ENCODE measurements at places on chromosomes 16 and 17.

GRCh38 chr16:54288030-54288834 lies 1.6 kb upstream of the IRX3 start:
- no peak for DNase-seq

GRCh38 chr16:71205482-71206131 lies 24.9 kb downstream of the HYDIN start:
- DNase-seq = no peak

DNA sequence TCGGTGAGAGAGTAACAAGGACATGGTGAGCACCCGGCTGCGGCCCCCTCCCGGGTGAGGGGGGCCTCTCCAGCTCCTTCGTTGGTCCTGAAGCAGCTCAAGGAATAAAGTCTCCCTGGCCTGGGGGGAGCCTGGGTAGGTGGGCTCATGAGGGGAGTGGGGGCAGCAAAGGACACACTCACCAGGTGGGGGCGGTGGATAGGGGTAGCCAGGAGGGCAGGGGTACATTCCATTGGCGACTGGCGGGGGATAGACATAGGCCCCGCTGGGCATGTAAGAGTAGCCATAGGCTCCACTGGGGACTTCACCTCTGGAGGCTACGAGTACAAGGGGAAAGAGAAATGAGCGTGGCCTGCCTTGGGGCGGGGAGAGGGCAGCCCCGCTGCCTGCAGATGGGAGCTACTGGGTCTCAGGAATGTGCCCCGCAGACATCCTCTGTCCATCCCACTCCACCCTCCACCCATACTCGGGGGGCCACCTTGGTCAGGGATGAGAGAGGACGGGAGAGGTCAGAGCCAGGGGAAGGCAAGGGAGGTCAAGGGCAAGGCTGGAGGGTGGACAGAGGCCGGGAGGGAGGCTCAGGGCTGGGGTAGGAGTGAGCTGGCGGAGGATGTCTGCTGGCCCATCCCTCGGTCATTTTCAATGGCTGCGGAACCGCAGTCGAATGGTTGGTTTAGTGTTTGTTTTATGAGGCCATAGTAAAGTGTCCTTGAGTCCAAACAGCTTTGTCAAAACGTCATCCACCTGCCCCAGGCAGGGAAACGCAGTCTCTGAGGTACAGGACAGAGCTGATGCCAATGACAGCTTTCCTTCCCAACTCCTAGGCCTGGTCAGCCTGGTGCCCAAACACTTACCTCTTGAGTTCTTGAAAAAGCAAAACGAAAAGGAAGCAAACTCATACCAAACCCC lies 3.7 kb upstream of the UNC13D start:
- no peak for DNase-seq

DNA sequence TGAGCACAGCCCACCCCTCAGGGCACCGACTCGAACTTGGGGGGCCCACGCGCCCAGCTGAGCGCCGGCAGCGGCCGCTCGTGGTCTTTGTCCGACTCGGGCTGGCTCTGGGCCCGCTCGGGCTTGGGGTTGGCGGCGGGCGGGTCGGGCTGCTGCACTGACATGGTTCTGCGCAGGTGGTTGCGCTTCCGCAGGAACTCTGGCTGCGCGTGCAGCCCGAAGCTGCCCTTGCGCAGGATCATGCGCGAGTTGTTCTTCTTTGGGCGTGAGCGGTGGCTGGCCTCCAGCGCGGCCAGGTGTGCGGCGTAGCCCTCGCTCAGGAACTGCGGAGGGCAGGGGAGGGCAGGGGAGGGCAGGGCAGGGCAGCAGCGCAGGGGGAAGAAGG lies 11.1 kb downstream of the PIMREG start:
- DNase-seq = peak; percentile 68
